Cortex of kidney (tissue), 1 donor: ENCODE measurements at places on chromosomes 3 and 15.

DNA sequence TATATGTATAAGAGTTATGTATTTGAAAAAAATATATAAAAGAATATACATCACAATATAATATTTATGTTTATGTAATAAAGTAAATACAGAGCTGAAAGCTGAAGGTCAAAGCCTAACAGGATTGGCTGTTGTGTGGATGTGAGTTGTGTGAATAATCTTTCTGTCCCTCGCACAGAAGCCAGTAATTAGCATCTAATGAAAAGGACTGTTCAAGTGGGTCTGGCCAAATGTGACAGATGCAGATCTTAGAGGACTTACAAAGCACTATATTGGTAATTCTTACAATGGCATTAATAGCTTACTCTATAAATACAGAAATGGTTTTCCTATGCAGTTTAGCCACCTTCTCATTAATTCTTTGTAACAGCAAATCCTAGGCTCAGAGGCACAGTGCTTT, 2.4 kb downstream of the MKRN3 start:
- DNase-seq: no peak

- DNase-seq: no peak
These were observed 45.5 kb downstream of the PAQR5 start for GRCh38 chr15:69344238-69344637.

- DNase-seq: no peak
These were observed 87.4 kb downstream of the NFKBIZ start for GRCh38 chr3:101936419-101937356.

- no peak for DNase-seq
These were observed 60.4 kb upstream of the POLG start for GRCh38 chr15:89395031-89395430.

DNA sequence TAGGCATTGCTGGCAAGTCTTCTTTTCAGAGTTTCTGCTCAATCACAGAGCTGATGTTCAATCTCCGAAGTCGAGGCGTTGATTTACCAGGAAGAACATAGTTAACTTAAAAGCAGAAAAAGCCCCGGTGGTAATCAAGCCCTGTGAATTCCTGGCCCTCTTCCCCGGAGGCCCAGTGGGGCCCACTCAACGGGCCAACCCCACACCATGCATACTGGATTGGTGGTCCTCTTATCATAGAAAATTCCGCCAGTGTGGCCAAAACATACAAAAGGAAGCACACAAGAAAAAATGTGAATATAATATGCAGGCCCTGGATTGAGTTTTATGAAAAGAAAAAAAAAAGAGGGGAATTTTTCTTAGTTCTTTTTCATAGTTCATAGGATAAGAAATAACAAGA, 873.0 kb upstream of the NR2F2 start:
- no peak for DNase-seq

GRCh38 chr3:49568965-49569364, 14.7 kb downstream of the BSN start:
- no peak for DNase-seq

DNA sequence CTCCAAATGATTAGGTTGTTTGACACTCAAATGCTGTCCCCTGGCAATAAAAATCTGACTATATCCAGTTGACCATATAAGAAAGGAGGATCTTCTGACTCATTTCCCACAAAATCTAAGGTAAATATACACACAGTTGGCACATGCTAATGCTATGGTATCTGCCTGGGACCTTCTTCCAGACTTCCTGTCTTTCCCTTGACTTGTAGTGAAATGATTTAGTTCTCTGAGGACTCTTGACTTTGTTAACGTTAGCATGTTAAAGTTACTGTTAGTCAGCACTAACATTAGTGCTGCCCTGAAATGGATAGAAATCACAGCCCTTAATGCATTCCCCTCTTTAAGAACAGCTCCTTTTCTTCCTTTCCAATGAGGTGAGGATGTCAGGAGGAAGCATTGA, 124.3 kb upstream of the LSAMP start:
- DNase-seq: no peak

- no peak for DNase-seq
These were observed 140.2 kb upstream of the SKOR1 start for GRCh38 chr15:67685008-67685599.

DNA sequence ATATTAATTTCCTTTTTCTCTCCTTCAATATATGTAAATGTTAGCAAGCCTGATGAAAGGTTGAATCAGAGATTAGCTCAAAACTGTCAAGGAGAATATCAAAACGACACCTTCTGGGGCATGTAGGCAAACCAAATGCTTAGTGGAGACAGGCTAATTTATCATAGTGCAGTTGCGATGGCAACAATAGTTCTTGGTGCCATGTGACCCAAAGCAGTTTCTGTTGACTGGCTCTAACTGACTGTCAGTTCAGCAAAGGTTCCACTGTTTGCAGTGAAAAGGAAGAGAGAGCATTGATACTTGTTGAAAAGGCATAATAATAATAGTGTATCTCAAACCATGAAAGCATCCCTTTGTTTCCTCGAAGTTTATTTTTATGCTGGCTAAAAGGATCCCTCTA, 513.9 kb downstream of the NLGN1 start:
- DNase-seq: no peak

GRCh38 chr3:11312166-11312565, 40.0 kb downstream of the ATG7 start:
- DNase-seq: no peak

DNA sequence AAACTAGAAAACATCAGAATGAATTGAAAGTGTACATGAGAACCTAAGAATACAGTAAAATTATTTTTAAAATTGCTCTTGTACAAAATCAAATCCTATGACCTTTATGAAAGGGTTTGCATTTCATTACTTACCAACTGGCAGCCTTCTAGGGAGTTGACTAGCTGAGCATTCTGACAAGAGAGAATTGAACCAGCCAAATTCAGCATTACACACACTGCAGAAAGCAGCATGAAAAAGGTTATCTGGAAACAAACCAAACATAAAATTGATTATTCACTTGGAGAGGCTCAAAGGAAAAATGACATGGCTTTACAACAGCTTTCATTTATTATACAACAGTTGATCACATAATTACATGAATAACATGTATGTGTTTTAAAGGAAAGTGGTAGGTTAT, 17.4 kb downstream of the NSMCE3 start:
- no peak for DNase-seq

GRCh38 chr3:42129014-42129953, 38.1 kb downstream of the TRAK1 start:
- DNase-seq: no peak

GRCh38 chr3:60933824-60934223, 317.4 kb downstream of the FHIT start:
- DNase-seq: no peak

DNA sequence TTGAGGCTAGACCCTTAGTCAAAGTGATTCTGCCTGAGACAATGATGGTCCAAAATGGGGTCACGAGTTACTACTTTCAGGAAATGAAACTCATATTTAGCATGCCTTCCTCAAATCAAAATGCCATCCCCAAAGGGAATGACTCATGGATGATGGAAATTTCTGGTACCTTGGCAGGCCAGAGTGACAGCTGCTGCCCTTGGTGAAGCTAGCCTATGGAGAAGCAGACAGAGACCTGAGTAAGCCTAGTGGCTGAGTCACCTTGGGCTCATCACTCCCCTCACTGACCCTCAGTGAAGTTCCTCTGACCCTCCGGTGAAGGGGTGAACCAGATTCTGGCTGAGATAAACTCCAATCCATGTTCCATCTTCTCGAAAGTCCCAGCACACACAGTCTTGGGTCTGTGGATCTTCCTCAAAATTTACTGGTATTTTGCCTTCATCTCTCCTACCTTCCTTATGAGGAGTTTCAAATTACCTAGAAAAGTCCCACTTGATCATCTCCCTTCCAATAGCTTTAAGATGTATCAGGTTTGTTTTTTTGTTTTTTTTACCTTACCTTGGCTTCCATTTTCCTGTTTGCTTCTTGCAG, 54.5 kb upstream of the ABHD17C start:
- DNase-seq: no peak

DNA sequence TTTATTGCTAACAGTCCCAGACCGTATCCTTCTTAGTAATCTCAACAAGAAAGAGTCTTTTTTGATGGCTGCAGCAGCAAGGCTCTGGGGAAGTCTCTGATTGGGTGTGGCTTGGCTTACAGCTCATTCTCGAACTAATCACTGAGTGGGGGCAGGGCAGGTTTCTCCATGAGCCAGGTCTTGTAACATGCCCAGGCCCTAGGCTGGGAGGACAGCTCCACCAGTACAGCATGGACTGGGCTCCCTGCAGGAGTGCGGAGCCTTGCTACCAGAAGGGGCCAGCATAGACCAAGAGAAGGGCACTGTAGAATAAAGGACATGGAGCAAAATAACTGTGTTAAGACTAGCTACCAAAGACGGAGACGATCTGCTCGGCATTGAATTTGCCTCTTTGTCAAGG, 7.2 kb downstream of the CD276 start:
- no peak for DNase-seq

DNA sequence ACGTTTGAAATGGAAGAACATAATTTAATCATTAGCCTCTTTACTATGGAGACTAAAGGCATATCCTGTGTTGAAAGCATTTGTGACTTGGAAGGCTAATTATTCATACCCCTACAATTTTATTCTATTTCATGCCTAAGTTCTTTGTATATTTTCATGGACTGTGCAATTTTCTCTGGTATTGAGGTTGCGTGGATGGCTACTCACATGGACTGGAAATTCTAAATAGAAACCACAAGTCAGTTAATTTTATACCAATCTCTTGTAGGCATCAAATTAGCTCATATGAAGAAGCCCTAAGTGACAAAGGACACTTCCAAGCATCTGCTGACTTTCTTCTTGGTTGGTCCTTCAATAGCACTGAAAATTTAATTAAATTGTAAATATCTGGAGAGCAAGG, 1353.5 kb downstream of the ROBO1 start:
- no peak for DNase-seq

DNA sequence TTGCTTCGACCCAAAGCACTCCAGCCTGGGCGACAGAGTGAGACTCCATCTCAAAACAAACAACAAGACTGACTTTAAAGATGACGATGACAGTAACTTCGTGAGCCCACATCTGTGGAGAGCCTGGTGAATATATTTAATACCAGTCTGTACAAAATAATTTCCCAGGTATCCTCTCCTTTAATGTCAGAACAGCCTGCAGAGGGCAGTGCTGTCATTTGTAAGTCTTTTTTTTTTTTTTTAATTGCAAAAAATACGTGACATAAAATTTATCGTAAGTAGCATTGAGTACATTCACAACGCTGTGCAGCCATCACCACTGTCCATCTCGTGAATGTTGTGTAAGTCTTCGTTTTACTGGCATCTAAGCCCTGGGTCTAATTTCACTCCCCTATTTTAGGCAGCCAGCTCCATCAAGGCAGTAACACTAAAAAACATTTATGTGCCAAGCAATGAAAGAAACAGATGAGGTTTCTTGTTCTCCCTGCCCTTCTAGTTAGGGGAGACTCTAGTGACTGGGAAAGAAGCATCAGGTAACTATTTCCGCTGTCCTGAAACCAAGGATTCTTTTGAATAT, 1.4 kb downstream of the HTD2 start:
- DNase-seq: no peak

DNA sequence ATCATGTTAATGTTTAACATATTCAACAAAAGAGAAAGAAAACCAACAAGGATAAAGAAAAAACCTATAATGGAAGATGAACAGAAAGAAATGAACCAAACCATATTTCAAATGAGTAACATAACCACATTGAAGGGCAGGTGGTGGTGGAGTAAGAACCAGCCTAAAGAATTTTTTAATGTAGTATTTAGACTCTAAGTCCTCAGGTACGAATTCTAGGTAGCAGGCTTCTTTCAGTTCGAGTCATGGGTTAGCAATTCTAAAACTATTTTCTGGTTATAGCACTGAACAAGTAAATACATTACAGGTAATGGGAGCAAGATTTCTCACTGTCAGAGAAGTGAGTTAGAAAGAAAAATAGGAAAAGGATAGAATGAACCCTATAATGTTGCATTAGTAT, 24.4 kb downstream of the DCBLD2 start:
- no peak for DNase-seq

GRCh38 chr3:146326875-146327543, 76.1 kb upstream of the PLSCR4 start:
- DNase-seq: no peak

DNA sequence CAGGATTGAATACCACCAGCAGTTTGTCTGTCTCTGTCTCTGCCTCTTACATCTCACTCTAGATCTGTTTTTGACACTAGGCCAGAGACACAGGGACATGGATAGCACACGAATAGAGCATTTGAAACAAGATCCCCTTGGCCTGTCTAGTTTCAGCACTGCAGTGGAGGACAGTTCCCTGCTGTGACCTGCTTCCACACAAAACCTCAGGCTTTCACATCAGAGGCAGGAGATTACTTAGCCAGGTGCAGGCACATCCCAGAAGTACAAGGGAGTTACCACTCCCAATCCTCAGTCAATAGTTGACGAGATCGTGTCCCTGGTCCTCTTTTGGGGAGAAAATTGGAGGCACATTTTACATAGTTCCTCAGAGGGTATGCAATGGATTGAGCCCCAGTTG, 34.0 kb upstream of the CCK start:
- no peak for DNase-seq

DNA sequence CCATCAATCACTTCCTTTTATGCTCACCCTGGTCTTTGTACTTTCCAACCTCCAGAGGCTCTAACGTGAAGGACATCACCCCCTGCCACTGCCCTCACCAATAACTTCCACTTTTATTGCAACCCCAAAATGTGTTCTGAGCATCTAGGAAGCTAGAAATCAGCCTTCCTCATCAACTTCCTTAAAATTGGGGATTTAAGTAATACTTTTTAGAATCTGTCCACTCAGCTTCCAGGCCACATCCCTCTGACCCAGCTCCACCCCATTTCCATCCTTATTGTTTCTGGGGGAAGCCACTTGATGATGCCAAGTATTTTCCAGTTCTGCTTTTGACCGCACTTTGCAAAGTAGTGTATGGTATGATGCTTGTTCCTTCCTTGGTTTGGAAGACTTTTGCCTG, 73.5 kb upstream of the XCR1 start:
- no peak for DNase-seq

DNA sequence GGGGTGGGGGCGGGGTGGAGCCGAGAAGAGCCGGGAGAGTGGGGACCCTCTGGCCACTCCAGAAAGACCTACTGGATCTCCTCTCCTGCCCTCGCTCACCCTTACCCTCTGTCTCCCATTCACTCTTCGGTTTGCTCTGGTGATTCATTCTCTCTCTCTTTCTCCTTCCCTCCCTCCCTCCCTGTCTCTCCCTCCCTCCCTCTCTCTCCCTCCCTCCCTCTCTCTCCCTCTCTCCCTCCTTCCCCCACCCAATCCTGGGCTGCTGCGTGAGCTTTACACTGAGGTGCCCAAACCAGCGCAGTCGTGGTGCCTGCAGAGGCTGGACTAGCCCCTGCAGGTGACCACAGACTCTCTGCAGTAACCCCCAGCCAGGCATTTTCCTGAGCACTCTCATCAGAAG, 32.2 kb upstream of the ADAMTS17 start:
- no peak for DNase-seq

DNA sequence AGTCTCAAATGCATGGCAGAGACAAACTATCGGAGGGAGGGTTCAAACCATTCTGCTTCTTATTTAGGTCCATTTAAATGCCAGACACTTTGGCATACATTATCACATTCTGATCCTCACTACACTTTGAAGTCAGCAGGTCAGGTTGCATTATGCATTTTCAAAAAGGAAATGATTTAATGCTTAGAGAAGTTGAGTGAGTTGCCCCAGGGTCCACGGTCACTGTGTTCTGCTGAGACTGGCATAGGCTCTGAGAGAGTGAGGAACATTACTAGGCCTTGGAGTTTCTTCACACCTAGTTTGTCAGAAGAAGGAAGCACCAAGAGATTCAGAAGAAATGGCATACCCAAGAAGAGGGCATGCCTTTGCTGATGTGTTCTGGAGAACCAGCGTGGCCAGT, 46.3 kb upstream of the ACAN start:
- no peak for DNase-seq
